Stimulated activated CD4-positive, alpha-beta T cell treated with anti-CD3 and anti-CD28 coated beads, TNF-alpha, amount 100 ng/mL, for 1 hour (primary cell): ENCODE measurements at places on chromosomes 16 and 17.

GRCh38 chr16:19137201-19138128 lies 23.7 kb downstream of the ITPRIPL2 start:
- no peak for DNase-seq

DNA sequence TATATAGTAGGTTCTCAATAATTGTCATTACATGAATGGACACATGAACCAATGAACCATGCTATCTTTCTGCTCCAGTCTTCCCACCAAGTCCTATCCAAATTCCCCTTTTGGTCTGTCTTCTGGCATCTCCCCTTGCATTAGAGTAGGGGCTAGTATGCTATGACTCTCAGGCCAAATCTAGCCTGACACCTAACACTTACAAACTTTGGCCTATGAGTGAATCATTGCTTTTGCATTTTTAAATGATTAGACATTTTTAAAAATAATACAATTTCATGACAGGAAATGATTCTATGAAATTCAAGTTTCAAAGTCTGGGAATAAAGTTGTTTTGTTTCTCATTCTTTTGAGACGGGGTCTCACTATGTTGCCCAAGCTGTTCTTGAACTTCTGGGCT lies 102.5 kb upstream of the MAF start:
- no peak for DNase-seq

GRCh38 chr16:83704656-83705055 lies 103.1 kb upstream of the HSBP1 start:
- DNase-seq = no peak

- no peak for DNase-seq
Measured at GRCh38 chr16:58098207-58099096, 30.7 kb downstream of the CFAP20 start.

- no peak for DNase-seq
Measured at GRCh38 chr16:9996221-9996620, 186.0 kb downstream of the GRIN2A start.

DNA sequence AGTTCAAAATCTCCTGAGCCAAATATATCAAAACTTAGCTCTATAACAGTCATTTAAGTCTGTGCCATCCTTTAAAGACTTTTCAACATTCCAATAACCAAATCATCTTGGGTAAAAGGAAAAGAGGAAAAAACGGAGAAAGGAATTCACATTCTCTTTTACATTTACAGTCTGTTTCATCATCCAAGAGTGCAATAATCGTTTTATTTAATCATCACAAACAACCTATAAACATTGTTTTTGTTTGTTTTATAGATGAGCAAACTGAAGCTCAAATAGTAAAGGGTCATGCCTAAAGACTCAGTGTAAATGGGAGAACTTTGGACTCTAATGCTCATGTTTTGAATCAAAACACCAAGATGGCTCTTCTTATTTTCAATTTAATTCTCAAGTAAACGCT lies 252.3 kb downstream of the TOX3 start:
- DNase-seq = no peak

DNA sequence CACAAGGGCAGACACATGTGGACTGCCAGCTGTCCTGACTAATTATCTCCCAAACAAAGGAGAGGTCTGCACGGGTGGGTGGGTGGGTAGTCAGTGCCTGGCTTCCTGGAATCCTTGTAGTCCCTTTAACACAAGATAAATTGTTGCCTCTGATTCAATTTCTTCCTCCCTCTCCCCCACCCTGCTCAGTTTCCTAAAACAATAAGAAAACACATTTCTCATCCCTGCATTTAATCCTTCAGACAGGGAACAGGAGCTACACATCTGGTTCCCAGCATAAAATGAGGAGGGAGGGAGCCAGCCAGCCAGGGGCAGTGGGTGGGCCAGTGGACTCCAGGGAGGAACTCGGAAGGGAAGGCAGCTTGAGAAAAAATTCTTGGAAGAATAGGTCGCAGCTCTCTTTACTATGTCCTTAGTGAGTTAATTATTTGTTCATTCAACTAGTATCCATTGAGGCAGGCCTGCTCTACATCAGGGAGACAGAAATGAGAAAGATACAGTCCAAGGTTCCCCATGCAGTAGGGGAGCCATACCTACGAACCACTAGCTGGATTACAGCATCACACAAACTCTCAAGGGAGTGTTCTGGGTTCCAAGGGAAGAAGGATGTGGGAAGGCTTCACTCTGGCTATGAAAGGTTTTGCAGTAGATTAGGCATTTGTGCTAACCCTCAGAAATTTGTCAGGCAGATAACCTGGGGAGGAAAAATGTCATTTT lies 58.3 kb downstream of the CCT6B start:
- DNase-seq = no peak

- no peak for DNase-seq
Measured at GRCh38 chr16:88640498-88641247, 2.3 kb downstream of the IL17C start.

DNA sequence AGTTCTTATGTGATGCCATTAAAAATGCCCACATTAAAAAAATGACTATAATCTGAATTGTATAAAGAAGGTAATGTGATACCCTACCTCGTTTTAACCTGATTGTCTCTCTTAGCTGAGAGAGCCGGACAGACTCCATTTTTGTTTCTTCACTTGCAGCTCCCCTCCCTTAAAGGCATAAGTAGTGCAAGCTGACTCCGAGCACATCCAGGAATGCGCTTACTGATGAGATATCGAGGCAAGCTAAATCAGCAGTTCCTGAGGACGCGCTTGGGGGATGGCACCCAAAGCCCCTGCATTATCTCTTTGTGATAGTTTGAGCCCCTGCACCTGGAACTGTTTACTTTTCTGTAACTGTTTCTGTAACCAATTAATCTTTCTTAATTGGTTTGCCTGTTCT lies 6.3 kb downstream of the KRT24 start:
- DNase-seq = no peak

DNA sequence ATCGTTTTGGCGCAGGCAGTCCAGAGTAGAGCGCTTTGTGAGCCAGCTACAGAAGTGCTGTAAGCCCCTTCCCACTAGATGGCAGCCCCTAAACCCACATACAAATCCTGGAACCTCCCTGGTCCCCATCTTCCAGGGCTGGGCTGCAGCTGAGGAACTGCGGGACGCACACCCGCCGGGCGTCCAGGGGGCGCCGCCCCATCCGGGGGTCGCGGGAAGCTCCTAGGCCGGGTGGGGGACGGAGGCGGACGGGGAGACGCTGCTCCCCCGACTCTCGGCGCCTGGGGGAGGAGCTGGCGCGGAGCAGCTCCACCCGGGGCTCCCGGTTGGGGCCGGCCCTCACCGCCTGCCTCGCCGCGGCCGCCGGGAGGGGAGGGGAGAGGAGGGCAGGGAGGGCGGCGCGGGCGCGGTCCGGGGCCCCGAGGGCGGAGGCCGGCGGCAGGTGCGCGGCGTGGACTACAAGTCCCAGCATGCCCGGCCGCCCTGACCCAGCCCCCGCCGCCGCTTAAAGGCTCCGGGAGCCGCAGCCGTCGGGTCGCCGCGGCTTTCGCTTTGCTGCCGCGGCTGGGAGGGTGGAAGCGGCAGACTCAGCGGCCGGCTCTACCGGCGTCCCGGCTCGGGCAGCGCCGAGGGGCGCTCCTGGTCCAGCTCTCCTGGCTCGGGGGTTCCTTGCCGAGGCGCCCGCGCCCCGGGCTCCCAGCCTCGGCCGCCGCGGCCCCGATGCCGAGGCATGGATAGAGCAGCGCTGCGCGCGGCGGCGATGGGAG lies at the start of gene KSR1:
Gene KSR1, plus strand, starts transcription at position 535 of the 767 bp plus-strand sequence. Its CDS starts 196 bp downstream, at position 731.
- DNase-seq = peak; percentile 71

- no peak for DNase-seq
Measured at GRCh38 chr16:84884596-84885341, 65.0 kb downstream of the CRISPLD2 start.

DNA sequence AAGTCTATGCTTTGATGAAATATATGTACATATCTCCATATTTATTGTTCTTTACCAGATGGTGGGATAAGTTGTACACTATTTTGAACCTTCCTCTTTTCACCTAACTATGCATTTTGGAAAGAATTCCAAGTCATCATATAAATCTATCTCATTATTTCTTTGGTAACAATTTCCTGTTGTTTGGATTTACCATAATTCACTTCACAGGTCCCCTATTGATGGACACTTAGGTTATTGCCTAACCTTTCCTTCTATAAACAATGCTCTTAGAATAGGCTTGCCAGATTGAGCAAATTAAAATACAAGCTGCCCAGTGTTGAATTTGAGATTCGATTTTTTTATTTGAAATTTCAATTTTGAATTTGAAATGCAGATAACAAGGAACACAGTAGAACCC lies 28.9 kb upstream of the DHX8 start:
- DNase-seq = no peak
